ENCODE measurements at places on chromosomes 3 and 15.

DNA sequence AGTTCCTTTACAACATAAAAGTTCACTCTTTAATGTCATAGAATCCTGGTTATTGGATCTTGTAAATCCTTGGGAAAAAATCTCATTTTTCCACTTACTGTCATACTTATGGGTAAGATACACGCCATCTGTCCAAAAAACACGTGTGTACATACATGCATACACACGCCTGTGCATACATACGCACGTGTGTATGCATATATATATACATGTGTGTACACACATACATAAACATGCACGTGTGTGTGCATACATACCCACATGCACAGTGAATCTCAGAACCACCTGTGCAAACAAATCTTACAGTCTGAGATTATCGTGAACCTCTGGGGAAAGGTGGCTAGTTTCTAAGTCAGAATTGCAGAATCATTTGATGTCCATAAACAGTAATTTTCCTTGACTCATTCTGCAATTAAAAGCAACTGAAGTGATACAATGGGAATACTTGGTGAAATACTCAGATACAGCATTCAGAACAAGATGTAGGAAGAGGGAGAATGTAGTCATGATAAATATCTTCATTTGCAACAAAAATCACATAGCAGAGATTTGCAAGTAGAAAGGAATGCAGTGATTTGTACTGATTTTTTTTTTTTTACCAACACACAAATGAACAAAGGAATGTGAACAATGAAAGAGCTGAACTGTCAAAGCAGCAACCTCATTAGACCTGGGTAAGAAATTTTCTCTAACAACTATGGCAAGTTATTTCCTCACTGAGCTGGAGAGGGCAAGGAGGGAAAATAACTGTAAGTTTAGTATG lies 160.6 kb upstream of the POU1F1 start:
- no peak for DNase-seq

- DNase-seq: no peak
Measured at GRCh38 chr3:64122476-64122875, 99.2 kb upstream of the PSMD6 start.

- no peak for DNase-seq
Measured at GRCh38 chr3:186985661-186986364, 55.5 kb downstream of the ST6GAL1 start.

DNA sequence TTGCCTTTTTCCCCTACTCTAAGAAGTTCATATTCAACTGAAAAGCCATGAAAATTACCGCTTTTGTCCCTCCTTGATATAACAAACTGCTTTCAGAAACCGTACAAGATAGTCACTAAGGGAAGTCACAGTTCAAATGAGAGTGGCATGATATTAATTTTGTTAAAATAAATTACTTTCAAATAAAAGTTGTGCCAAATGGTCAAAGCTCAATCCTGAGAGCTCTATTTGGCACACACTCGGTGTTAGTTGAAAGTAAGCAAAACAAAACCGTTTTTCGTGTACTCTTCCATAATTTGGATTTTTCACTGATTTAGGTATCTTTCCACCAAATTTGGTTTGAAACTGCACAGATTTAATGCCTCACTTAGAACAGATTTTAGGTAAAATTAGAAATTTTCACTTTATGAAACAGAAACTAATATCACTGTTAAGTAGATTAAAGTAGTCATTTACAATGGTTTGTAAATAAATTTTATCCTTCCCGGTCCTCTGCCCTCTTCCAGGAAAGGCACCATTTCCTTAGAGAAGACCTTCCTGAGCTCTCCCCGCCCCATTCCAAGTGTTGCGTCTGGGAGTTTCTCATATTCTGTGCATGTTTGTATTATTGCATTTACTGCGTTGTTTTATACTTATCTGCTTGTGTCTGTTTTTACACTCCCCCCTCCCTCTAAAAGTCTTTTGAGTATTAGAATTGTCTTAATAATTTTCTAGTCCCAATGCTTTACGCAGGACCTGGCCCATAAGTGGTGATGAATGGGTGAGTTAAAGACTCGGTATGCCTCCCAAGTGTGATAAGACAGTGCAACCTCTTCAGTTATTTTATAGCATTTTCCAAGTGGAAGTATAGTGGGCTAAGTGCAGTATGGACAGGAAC lies 853 bp downstream of the TCAIM start:
- DNase-seq: no peak

DNA sequence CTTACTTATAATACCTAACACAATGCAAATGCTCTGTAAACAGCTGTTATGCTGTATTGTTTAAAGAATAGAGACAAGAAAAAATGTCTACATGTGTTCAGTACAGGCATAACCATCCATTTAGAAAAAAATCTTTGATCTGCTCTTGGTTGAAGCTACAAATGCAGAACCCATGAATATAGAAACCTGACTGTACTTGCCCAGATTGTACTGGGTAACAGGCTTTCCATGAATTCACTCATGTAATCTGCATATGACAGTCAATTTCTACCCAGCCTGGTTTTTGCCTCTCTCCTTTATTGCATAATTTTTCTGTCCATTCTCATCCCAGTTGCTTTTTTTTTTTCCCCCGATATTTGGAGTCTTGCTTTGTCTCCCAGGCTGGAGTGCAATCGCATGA lies 62.6 kb upstream of the ETV5 start:
- no peak for DNase-seq

DNA sequence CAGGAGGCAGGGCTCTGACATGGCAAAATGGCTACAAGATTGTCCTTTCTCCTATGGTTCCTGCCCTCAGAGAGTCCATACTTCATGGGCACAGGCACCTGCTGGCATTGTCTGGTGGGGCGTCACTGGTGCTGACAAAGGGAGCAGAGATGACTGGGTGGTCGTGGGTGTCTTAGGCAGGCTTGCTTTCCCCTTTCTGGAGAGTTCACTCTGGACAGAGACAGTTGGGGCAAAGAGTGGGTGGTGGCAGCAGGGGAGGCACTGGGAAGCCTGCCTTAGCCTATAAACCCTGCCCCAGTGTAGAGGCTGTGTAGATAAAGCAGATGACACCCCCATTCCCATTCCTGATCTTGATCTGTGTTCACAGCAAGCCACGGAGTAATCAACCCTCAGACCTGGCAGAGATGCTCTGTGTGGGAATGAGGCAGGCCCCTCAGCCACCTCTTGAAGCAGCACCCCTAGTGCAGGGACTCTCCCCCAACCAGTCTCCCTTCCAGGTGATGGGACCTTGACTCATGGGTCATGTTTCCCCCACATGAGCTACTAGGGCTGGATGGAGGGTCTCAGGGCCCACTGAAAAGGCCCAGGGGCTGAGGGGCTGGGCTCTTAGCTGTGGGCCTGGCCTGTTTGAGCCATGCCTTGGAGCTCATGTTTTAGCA lies 20.7 kb upstream of the DOCK3 start:
- no peak for DNase-seq

- no peak for DNase-seq
Measured at GRCh38 chr3:100831629-100832028, 122.3 kb downstream of the TFG start.

DNA sequence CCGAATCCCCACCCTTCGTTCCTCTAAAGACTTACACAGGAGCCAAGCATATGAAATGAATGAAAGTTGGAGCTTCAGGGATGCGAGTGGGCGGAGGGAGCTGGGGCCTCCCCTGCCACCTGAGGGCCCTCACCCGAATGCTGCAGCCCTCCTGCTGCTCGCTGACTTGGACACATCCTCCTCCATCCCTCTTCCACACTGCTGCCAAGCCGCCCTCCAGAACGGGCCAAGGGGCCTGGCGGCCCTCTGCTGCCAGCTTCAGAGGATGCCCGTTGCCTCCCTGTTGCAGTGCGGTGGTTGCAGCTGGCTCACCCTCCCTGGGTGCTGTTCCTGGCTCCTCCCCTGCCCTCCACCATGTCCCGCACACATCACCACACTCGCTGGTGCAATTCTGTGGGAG lies 71.2 kb downstream of the GABRG3 start:
- no peak for DNase-seq

- DNase-seq: no peak
Measured at GRCh38 chr3:58839187-58839586, 172.6 kb upstream of the FAM3D start.

DNA sequence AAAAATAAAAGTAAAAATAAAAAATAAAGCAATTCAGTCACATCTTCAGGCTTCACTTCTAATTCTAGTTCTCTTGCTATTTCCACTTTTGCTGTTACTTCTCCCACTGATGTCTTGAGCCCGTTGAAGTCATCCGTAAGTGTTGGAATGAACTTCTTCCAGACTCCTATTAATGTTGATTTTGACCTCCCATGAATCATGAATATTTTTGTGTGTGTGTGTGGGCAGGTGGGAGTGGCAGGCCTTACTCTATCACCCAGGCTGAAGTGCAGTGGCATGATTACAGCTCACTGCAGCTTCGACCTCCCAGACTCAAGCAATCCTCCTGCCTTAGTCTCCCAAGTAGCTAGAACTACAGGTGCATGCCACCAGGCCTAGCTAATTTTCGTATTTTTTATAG lies 10.7 kb downstream of the USP4 start:
- no peak for DNase-seq

GRCh38 chr15:62119227-62119864 lies 45.7 kb downstream of the C2CD4B start:
- no peak for DNase-seq

- no peak for DNase-seq
Measured at GRCh38 chr15:78040653-78041244, 36.8 kb downstream of the TBC1D2B start.

- DNase-seq: no peak
Measured at GRCh38 chr3:127796045-127796830, 26.1 kb downstream of the MGLL start.

DNA sequence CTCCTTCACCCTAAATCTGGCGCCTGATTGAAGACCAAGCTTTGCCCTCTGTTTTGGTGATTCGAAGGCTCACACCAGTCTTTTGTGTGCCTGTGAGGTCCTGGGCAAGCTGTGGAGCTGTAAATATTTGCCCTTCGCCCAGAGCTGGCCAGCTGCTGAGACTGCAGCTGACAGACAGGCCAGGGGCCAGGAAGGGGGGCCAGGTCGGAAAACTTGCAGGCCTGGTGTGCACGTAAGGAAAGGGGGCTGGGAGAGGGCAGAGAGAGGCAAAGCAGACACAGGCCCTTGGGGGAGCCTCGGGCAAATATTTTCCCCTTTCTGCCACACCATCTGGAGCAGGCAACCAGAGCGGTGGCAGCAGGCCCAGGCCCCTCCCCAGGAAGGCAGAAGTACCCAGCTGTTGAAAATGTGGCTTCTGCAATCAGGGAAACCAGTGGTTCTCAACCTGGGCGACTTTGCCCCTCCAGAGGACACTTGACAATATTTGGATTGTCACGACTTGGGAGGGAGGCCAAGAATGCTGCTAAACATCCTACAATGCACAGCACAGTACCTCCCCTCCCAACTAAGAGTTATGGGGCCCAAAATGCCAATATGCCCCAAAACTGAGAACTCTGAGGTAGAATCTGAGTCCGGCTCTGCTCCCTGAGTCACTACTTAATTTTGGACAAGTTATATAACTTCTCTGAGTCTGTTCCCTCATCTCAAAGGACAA lies 2.5 kb downstream of the PDZRN3 start:
- DNase-seq: no peak

DNA sequence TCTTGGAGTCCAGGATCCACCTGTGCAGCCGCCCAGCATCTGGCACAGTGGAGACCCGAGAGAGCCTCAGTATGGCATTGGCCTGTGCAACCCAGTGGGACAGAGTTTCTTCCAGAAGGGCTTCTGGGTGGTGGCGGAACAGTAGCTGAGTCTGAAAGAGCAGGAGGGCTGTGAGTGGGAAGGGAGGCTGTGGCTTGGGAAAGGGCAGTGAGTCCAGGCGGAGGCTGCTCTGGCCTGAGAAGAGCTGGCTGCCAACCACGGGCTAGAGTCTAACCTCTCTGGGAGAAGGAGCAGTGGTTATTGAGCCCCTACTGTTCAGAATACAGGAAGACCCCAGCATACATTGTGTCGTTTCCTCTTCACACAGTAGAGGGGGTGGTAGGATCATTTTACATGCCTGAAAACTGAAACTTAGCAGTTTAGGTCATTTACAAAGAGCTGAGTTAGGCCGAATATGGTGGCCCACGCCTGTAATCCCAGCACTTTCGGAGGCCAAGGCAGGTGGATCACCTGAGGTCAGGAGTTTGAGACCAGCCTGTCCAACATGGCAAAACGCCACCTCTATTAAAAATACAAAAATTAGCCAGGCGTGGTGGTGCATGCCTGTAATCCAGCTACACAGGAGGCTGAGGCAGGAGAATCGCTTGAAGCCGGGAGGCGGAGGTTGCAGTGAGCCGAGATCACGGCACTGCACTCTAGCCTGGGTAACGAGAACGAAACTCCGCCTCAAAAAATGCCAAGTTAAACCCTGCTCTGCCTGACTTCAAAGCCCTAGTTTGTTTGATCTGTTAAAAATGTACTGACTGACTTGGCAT lies 3.2 kb downstream of the AEN start:
- no peak for DNase-seq

- no peak for DNase-seq
Measured at GRCh38 chr3:129614435-129614834, 8.0 kb upstream of the PLXND1 start.

DNA sequence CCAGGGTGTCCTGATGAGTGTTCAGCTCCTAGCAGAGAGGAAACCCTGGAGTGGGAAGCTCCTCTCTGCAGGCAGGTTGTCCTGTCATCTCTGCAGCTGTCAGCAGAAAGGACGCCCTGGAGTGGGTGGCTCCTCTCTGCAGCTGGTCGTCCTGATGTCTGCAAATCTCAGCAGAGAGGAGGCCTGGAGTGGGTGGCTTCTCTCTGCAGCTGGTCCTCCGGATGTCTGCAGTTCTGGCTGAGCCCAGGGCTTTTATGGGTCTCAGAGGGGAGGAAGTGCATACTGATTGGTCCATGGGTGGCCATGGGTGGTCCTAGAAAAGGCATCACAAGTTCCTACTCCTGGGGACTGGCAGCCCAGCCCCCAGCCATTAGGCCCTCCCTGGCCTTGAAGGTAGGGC lies 102.6 kb upstream of the BNIP2 start:
- no peak for DNase-seq

DNA sequence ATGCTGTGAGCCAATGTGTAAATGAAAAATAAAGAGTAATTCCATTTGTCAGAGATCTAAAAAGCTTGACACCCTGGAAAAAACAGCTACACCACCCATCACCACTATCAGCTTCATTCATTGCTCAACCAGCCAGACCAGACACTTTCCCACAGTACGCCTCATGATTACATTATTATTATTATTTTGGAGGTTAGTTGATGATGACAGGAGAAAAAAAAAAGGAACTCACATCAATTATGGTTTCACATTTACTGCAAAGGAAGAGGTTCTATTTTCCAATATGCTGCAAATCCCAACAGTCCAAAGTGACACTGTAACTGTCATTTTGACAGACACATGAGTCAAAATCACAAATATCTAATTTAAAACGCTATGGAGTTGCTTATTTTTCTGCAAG lies 134.7 kb upstream of the TSC22D2 start:
- DNase-seq: no peak

DNA sequence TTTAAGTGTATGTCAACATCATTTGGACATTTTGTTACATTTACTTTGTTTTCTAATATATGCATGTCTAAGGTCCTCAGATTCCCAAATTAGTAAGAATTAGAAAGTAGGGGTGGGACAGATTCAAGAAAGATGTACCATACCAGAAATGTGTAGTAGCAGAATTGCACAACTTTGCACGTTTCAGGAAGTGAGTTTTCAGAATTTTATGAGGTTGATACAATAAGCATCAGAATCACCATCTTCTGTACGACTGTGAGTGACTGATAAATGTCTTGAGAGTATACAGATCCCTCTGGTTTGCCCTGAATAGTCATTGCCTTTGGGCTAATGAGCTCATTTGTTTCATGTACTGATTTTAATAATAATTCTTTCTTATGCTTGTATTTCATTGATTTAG lies 9.3 kb downstream of the ARIH2 start:
- no peak for DNase-seq

- no peak for DNase-seq
Measured at GRCh38 chr15:52098323-52098722, 14.3 kb downstream of the BCL2L10 start.
